ENCODE measurements at places on chromosomes 1 and 21. TPM values are rescaled to one million over a fixed set of nuclear protein-coding genes. Genes with fewer than 3 reads are reported as not detected.

CRP gene
- total RNA-seq, result not detected

CFAP107 gene
- not detected for total RNA-seq

CLDN14 gene
- not detected for total RNA-seq

CELA2A gene
- not detected for total RNA-seq

ZBTB37 gene
- 1.5 TPM for total RNA-seq

KRTAP12-2 gene
- total RNA-seq, result not detected

OR2L2 gene
- total RNA-seq, result not detected

FOXO6 gene
- total RNA-seq, result not detected

ODF2L gene
- total RNA-seq, result 16.0 TPM
